ENCODE measurements at places on chromosomes 2 and 18. TPM values are rescaled to one million over a fixed set of nuclear protein-coding genes. Genes with fewer than 3 reads are reported as not detected.

GRCh38 chr2:33383855-33384598 lies 92.4 kb upstream of the RASGRP3 start:
- DNase-seq: no peak

DNA sequence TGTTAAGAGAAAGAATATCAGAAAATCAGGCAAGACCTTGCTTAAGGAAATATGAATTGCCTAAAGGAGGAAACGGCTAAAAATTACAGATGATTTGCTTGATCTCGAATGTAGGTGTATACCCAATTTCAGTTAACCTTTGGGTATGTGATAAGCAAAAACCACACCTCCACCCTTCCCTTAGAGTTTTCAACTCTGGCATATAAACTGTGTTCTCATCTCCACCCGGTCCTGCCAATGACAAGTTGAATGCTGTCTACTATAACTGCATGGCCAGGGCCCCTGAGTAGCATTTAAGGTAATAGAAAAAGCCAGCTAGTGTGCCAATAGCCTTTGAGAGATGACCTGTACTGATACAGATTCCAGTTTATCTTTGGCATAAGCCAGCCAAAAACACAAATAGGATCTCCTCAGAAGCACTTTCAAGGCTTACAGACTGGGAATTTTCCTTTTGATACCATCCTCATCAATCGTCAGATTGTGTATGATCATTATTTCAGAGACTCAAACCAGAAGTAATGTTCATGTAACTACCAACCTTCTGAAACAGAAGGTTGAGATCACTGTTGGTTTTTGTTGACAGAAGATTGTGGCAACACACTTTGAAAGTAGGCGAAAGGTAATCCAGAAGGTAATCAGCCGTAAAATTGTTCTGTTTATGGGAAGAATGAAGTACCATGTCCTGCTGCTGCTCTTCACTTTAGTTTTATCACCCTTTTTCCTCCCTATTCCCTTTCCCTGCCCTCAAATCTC lies 163.1 kb downstream of the GFPT1 start:
- DNase-seq: no peak

GRCh38 chr2:191526536-191526935 lies 151.4 kb upstream of the NABP1 start:
- DNase-seq: no peak

Gene MYO5B
- 0.98 TPM for total RNA-seq

GRCh38 chr2:88345842-88346241 lies 106.7 kb downstream of the FOXI3 start:
- no peak for DNase-seq

DNA sequence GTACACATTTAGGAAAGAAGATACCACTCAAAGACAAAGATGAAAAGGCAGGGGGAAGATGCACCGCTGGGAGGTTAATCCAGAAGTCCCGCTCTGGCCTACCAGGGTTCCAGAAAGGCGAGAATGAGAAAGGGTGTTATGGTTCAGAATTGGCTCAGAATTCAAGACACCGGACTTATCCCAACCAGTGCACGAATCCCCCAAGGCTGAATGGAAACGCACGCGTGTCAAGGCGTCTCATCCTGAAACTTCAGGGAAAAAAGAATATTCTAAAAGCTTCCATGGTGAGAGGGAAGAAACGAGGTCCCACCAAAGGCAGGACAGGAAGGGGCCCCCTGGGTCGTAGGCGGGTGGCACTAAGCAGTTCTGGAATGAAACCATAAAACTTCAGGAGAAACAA lies 71.9 kb downstream of the SLC66A2 start:
- DNase-seq: no peak

GRCh38 chr2:215328066-215328465 lies 16.2 kb downstream of the ATIC start:
- DNase-seq: no peak

- no peak for DNase-seq
Observed at GRCh38 chr2:64324746-64325410, 129.1 kb upstream of the LGALSL start.

GRCh38 chr2:224722250-224722649 lies 6.1 kb upstream of the CCDC195 start:
- DNase-seq: no peak

GRCh38 chr2:85254540-85255300 lies 73.1 kb downstream of the TGOLN2 start:
- DNase-seq: no peak

GRCh38 chr2:85601771-85602475 lies 575 bp downstream of the TMEM150A start:
- no peak for DNase-seq

Data from muscle of leg (tissue), 16 donors.